ENCODE measurements at places on chromosomes 7 and 10.

DNA sequence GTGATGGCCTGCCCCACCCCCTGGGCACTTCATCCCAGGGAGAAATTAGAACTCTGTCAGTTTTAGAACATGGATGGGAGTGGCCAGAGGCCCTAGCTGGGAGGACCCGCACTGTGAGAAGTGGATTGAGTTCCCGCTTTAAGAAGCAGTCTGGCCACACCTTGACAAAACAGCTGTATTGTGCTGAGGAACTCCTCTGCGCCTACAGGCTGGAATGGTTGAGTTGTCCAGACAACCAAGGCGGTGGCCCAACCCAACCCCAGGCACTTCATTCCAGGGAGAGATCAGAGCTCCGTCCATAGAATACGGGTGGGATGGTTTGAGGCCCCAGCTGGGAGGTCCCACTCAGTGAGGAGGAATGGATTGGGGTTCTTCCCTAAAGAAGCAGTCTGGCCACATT lies 196.0 kb downstream of the TMEM26 start:
- DNase-seq, result no peak

GRCh38 chr10:88754287-88754686 lies 5.5 kb upstream of the LIPN start:
- peak; percentile 81 for DNase-seq

- no peak for DNase-seq
Observed at GRCh38 chr10:93749218-93749799, 8.4 kb upstream of the LGI1 start.

GRCh38 chr7:148906707-148907498 lies 22.8 kb upstream of the EZH2 start:
- no peak for DNase-seq

DNA sequence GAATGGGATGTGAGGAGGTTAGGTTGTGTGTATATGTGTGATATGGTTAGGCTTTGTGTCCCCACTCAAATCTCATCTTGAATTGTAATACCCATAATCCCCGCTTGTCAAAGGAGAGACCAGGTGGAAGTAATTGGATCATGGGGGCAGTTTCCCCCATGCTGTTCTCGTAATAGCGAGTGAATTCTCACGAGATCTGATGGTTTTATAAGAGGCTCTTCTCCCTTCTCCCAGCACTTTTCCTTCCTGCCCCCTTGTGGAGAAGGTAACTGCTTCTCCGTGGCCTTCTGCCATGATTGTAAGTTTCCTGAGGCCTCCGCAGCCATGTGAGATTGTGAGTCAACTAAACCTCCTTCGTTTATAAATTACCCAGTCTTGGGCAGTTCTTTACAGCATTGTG lies 47.3 kb downstream of the NPVF start:
- no peak for DNase-seq

DNA sequence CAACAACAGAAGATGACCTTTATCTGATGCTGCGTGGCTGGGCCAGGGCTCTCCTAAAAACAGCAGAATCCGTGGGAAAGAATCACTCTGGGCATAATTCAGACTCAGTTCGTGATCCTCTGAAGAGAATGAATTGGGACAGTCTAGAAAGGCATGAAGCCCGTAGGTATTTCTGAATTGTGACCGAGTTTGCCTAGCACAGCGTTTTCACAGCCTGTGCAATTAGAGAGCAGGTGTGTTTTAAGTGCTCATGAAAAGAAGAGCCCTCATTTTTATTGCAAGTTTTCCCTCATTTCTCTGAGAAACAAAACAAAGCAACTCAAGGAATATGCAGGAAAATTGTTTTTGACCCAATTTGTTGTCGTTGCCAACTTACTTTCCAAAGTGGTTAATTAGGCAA lies 366.2 kb downstream of the WDR11 start:
- no peak for DNase-seq

DNA sequence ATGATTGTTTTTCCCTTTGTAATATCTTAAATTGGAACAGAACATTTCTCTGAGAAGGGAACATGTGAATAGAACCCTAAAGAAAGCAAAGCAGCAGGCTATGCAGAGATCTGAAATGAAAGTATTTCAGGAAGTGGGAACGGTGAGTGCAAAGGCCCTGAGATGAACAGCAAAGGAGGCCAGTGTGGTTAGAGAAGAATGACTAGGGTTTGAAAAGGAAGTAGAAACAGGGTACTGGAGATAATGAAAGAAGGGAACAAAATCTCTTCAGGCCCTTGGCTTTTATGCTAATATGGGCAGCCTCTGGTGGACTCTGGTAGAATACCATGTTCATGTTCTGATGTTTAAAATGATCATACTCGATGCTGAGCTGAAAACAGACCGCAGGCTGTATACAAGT lies 22.2 kb downstream of the ARHGAP21 start:
- no peak for DNase-seq

DNA sequence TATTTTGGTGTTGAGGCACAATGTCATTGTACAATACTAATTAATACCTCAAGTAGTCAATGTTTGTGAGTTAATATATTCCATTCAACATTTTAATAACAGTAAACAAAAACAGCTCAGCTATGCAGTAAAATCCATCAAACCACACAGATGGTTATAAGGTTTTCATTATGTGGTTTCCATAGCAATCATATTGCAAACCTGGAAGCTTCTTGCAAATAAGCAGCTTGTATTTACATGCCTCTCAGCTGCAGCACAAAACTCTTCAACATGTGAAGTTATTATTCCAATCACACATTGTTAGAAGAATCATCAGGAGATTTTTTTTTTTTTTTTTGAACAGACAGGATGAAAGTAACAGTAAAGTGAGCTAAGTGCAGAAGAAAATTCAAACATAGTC lies 170.2 kb downstream of the SKAP2 start:
- peak; percentile 8 for DNase-seq

DNA sequence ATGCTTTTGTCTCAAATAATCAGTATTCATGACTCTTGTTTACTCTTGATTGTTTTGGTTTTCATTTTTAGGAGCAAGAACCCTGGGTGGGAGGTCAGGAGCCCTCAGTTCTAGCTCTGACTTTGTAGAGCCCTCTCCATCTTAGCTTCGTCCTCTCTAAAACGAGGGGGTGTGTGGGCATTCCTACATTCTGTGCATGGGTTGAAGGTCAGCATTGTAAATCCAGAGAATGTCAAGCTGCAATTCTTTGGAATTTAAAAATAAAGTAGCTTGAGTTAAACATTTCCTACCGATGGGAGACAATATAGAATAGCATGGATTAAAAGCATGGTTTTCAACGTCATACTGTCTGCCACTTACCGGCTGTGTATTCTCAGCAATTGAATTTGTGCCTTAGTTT lies 128.3 kb downstream of the PRPF18 start:
- peak; percentile 29 for DNase-seq

- no peak for DNase-seq
Observed at GRCh38 chr10:67858971-67859370, 21.0 kb upstream of the DNAJC12 start.

DNA sequence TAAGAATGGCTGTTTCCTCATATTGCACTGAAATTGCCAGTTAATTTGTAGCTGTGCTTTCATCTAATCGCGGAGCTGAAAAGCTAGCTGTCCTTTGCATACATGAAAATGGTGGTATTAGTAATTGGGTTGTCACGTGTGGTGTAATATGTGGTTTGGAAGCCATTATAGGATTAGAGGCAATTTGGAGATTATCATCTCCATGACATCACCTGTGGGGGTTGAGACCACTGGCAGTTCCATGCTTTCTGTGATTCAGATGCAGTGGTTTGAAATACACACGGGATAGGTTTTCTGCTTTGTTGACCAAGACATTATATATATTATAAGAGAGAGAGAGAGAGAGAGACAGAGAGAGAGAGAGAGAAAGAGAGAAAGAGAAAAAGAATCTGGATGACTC lies 180.8 kb downstream of the RAB11FIP2 start:
- DNase-seq, result no peak

GRCh38 chr10:31557854-31558253 lies 238.8 kb downstream of the ZEB1 start:
- no peak for DNase-seq

Measured in fibroblast of skin of abdomen (primary cell).